Cardiac septum (tissue), 1 donor: ENCODE measurements at places on chromosomes 12 and 14.

DNA sequence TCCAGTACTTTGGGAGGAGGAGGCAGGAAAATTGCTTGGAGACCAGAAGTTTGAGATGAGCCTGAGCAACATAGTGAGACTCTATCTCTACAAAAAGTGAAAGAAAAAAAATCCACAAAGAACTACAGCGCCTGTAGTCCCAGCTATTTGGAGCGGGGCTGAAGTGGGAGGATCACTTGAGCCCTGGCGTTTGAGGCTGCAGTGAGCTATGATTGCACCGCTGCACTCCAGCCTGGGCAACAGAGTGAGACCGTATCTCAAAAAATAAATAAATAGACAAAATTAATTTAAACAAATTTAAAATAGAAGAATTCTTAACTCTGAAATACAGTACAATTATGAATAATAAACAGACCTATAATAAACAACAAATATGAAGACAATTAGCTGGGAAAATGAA is 40.9 kb downstream of the ATL1 start:
- DNase-seq: no peak

- DNase-seq: no peak
Observed at GRCh38 chr14:39680777-39681176, 248.5 kb upstream of the FBXO33 start.

DNA sequence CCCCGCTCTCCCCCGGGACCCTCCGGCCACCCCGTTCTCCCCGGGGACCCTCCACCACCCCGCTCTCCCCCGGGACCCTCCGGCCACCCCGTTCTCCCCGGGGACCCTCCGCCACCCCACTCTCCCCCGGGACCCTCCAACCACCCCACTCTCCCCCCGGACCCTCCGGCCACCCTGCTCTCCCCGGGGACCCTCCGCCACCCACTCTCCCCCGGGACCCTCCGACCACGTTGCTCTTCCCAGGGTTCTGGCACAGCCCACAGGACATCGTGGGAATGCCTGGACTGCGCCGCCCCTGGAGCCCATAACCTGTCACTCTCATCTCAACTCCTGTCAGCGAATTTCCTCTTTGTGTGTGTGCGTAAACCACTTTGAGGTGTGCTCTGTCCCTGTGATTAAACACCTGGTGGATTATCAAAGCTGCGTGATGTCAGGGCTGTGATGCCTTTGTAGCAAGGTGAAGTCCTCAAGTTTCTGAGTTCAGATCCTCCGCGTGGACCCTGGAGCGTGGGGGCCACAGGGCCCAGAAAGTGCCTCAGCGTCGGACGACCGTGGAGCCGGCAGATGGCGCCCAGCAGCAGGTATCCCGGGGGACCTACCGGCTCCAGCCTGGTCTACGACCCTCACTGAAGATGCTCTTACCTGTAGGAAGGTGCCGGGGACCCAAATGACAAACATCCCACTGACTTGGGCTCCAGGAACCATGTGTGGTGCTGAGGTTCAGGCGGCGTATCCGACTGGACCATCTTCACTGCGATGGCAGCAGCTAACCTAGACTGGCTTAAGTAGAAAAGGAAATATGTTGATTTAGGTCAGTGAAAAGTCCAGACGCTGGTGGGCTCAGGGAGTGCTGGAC is 63.2 kb upstream of the GALNT9 start:
- no peak for DNase-seq

DNA sequence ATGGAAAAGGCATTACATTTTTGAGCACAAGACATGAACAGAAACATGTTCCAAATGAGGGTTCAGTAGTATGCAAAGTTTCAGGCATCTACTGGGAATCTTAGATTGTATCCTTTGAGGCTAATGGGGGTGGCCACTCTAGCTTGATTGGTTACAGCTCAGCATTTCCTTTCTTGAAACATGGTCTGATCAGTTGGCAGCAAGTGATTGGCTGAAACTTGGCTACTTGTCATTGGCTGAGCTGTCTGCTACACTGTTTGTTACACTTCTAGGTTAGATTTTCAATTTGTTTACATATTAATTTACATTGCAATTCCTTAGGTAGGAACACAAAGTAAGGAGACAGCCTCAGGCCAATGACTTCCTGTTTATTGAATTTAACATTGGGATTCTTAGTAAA is 918.0 kb upstream of the SEL1L start:
- DNase-seq: no peak

GRCh38 chr12:22046968-22047390 is 961 bp downstream of the CMAS start:
- DNase-seq: no peak

DNA sequence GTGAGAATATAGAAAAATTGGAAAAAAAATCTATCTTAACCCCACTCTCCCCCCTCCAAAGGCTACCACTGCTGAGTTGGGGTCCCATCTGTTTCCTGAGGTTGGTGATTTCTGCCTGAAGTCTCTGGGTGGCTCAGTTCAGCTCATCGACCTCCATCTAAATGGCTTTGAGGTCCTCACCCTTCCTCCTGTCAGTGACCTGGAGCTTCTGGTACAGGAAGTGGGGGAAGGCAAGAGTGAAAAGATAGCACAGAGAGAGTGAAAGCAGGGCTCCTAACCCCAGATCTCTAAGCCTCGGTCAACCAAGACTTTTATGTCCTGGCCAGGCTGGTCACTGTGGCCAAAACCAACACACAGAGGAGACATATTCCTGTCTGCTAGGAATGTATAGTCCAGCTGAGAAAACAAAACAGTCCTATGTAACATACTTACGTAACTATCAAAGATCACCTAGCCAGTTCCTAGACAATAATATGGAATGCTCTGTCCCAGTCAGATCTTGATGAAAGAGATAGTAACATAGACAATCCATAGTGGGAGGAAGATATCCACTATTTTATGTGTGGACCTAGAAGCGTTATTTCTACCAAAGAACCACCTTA is 12.3 kb upstream of the KRT73 start:
- no peak for DNase-seq

- DNase-seq: no peak
Observed at GRCh38 chr14:103868242-103868897, 21.0 kb upstream of the PPP1R13B start.

GRCh38 chr14:90797919-90798318 is 18.3 kb downstream of the TTC7B start:
- no peak for DNase-seq

- no peak for DNase-seq
Observed at GRCh38 chr12:108551535-108551934, 9.4 kb downstream of the SART3 start.

DNA sequence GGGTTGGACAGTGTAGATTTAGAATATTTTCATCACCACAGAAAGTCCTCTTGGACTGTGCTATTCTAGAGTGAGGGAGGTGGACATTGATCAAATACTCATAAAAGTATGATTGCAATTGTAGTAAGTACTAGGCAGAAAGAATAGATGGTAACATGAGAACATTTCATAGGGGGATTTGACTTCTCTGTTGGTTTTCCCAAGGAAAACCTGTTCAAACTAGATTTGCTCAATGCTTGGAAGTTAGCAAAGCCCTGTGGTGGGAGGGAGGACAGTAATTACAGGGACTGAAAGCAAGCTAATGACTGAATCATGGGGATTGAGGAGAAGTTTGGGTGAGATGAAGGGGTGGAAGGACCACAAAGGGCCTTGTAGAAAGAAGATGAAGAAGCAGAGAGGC is 24.4 kb upstream of the EID3 start:
- DNase-seq: no peak

- DNase-seq: no peak
Observed at GRCh38 chr14:106490442-106490841, 964.1 kb downstream of the TMEM121 start.

DNA sequence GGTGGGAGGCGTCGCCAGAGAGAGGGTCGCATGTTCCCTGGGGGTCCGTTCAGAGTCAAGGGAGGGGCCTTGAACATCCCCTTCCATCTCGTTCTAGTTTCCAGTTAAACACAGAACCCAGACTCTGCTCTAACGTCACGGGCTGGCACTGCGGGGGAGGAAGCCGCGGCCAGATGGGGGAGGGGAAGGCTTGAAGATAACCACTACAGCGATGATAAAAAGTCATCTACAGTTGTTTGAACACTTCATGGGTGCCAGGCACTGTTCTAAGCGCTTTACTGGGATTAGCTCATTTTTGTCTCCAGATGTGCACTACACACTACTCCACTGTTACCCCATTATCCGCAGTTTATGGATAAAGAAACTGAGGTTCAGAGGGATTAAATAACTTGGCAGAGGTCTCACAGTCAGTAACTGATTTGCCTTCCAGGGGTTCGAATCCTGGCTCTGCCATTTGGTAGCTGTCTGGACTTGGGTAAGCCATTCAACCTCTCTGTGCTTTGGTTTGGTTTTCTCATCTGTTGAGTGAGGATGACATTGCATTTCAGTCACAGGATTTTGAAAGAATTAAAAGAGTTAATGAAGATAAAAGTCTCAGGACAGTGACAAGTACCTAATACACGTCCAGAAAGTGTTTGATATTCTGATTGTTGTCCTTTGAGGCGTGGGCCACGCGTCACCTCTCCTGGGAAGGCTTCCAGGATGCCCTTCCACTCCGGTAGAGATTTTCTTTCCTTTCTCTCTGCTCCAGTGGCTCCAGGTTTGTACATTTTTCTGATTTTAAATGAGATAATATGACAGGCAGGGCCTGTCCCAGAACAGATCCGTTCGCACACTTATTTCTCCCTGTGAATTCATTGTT is 798 bp upstream of the RASAL1 start:
- DNase-seq: no peak

DNA sequence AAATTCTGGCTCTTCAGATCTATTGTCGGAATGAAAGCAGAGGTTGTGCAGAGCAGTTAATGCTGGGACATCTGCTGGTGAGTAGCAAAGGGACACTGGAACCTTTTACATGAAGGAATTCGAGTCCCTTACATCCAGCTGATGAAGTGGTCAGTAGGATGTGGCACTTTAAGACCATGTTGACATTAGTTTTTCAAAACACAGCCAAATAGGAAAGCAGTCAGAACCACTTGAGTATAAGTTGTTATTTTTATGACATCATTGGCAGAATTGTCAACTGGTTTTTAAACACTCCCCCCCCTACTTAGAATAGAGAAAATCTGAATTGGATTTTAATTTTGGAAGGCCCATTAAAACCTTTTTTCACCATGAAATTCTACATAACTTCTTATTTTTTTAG is 46.8 kb upstream of the AMN start:
- no peak for DNase-seq
